CD4-positive, alpha-beta T cell treated with Interleukin-17A for 1 hour (primary cell): ENCODE measurements at places on chromosomes 5 and 9.
A peak's percentile ranks its signal among the peaks of the same experiment; 100 is the strongest.

DNA sequence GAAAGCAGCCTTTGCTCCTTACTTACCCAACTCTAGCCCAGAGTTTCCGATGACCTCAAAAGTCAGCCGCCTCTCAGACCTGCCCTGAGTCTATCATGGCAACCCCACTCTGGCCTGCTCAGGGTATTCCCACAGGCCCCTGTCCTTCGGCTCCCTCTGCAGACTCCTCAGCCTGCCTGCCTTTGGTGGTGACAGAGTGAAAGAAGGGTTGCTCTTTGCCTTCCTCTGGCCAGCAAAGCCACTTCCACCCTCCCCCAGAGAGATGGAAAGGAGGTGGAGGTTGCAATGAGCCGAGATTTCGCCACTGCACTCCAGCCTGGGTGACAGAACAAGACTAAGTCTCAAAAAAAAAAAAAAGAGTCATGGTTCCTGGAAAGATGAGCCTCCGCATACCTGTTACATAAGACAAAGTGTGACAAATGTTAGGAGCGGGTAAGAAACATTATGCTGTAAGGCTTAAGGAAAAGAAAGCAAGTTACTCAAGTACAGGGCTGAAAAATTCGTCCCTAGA, 2.3 kb upstream of the SMIM33 start:
- DNase-seq, result no peak

DNA sequence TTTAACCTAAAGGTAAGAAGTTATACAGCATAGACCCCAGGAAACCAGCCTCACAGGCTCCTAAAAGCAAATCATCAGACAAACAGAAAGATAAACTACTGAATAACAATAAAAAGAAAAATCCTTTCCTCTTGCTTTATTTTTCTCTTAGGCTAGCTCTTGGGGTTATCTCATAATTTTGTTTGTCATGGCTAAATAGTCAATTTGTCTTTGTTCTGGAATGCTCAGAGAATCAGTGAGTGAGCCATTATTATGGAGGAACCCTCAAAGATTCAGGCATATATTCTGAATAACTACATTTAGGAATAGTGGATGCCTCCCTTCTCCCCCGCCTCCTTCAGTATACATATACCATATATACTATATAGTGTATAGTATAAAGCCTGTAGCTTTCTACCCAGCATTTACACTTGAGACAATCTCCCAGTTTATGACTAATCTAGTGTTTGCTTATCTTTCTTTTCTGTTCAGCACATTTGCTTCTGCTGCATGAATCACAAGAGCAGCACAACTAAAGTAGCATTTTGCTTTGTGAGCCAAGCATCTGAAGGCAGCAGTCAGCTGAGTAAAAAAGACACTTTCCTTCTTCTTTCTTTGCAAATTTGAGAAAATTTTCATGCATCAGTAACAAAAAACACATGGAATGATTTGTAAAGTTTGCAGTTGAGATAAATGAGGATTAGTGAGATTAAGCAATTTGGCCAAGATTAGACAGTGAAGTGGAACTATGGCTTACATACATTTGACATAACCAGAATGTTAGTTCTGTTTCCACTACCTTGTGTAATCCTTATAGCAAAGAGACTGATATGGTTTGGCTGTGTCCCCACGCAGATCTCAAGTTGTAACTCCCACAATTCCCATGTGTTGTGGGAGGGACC, 45.3 kb upstream of the PPP3R2 start:
- no peak for DNase-seq

GRCh38 chr5:147403651-147404640, 105.9 kb downstream of the DPYSL3 start:
- no peak for DNase-seq

- no peak for DNase-seq
Measured at GRCh38 chr9:19358701-19359100, 21.3 kb downstream of the RPS6 start.

- no peak for DNase-seq
Measured at GRCh38 chr5:38208782-38209378, 49.5 kb upstream of the EGFLAM start.

DNA sequence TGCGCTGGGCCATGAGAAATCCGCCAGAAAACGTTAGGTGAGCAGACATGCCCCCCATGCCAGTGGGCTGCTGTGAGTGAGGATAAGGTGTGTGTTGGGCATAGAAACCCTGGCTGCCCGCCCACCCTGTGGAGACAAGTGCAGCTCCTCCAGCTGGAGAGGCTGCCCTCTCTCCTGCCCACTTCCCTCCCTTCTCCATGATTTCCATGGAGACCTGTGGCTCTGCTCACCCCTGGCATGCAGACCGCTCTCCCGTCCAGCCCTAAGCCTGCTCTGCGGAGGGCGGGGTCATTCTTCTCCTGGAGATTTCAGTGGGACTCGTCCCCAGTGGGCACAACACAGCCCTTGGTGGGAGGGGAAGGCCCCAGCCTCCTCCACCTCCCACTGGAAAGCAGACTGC, 133.0 kb upstream of the FAM120A start:
- DNase-seq, result no peak

DNA sequence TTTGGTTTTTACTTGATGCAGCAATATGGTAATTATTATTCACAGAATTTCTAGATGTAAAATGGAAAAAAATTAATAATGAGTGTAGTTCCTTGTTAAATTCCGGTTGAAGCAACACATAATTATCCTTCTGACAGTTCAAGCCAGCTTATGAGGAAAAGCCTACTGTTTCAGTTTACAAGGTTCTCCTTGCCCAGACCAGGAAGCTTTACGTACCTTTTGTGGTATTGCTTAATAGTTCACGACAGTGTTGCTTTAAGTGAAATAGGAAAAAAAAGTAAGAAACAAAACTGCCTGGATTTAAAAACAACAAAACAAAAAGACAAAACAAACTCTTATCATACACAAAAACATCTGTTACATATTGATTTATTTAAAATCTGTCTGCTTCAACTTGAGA, 547.3 kb upstream of the C9orf72 start:
- no peak for DNase-seq

DNA sequence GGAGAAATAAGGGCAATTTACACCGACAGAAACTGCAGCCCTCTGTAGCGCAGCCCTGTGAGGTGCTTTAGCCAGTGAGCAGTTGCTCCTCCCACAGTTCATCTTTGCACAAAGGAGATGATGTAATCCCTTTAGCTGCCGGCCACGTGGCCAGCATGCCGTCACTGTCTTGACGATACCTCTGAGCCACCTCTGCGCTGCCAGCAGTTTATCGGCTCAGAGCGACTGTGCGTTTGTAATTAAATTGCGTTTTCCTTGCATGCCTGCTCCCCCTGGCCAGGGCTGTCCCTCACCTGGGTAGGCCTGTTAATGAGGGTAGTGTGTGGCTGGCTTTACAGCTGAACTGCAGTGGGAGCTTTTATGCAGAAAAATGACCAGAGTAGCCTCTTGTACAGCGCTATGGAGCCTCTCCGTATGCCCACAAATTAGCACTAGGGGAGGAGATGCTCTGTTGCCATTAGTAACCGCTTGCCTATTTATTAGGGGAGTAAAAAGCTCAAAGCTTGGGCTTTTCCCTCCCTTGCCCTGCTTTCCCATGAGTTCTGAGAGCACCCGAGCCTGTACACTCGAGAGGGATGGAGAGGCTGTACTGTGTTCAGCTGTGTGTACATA, 107.0 kb downstream of the TRIO start:
- no peak for DNase-seq

DNA sequence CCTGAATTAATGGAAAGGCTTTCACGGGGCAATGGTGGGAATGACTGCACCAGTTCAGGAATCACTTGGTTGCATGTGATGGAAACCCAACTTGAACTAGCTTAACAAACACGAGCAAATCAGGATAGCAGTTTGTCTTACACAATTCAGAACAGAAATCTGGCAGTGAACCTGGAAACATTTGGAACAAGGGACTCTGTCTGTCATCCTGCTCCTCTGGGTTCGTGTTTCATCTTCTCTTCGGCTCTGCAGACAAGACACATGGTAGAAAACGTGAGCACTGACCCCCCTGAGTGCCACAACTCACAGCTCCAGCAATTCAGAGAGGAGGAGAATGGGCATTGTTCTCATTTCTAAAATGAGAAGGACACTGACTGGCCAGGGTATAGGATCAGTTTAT, 218.1 kb upstream of the NREP start:
- DNase-seq, result no peak

- DNase-seq, result no peak
Measured at GRCh38 chr5:170662966-170663365, 120.6 kb upstream of the GABRP start.

GRCh38 chr5:107766439-107766838, 95.7 kb upstream of the EFNA5 start:
- no peak for DNase-seq

DNA sequence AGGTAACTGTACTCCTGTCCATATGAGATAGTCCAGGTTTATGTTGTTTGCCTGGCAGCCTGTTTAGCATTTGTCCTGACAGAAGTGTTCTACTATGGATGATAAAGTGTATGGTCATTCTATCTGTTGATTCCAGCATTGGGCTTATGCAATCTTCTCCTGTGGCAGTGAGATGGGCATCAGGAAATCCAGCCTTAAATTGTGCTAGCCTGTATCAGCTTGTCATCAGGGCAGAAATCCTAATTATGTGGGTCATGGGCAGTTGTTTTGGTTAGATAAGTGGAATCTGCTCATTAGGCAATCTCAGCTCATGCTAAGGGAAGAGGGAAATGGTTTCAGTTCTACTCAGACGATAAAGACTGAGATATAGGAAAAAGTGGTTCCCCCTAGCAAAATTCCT, 247.4 kb upstream of the CHD1 start:
- DNase-seq, result no peak

DNA sequence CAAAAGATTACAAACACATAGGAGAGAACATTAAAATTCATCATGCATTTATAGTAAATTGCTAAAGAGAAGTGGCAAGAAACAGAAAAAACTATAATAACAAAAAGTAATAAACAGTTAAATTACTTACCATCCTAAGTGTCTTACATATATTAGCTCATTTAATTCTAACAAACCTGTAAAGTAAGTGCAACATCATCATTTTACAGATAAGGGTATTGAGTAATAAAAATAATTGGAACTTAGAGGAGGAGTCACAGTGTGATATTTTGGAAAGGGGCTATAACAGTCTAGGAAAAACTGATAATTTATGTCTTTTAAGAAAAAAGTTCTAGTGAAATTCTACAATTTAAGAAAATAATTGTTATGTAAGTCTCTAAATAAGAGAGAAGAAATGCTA, 592.8 kb downstream of the DMRTA1 start:
- DNase-seq, result no peak

GRCh38 chr9:90140131-90140818, 502.3 kb downstream of the DIRAS2 start:
- no peak for DNase-seq

GRCh38 chr5:90626493-90626892, 67.9 kb downstream of the ADGRV1 start:
- no peak for DNase-seq

- no peak for DNase-seq
Measured at GRCh38 chr5:91906494-91906893, 523.4 kb upstream of the ARRDC3 start.

- peak; percentile 7 for DNase-seq
Measured at GRCh38 chr9:87497604-87498045, at the start of gene DAPK1. DAPK1 (plus strand) TSS chr9:87497867; CDS start chr9:87499078, 1,211 bp downstream.

DNA sequence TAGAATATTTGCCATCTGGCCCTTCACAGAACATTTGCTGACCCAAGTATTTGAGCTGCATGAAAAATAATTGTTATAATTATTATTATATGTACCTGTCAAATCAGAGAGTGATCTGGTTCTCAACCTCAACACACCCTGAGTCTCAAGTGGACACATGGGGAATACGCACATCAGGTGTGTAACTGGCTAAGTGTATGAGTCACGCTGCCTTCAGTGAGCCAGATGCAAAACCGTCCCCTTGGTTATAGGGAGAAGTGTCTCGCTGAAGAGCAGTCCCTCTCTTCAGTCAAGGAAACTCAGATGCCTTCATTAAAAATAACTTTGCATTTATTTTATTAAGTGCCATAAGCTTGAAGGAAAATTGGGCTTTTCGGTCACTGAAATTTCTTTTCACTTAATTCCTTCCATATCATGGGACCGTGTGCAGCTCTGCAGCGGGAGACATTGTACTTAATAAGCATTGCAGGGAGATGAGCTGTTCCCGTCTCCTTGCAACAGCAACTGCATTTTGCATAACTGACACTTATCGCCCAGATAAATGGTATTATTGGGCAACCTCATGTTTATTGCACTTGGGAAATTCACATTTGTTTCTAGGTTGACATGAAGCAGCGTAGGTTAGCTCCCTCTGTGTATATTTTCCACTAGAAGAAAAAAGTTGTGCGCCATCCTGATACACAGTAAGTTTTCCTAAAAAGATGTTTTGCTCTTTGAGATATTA, 512.3 kb upstream of the DAP start:
- no peak for DNase-seq

GRCh38 chr5:43658509-43658908, 55.5 kb downstream of the NNT start:
- DNase-seq, result no peak

DNA sequence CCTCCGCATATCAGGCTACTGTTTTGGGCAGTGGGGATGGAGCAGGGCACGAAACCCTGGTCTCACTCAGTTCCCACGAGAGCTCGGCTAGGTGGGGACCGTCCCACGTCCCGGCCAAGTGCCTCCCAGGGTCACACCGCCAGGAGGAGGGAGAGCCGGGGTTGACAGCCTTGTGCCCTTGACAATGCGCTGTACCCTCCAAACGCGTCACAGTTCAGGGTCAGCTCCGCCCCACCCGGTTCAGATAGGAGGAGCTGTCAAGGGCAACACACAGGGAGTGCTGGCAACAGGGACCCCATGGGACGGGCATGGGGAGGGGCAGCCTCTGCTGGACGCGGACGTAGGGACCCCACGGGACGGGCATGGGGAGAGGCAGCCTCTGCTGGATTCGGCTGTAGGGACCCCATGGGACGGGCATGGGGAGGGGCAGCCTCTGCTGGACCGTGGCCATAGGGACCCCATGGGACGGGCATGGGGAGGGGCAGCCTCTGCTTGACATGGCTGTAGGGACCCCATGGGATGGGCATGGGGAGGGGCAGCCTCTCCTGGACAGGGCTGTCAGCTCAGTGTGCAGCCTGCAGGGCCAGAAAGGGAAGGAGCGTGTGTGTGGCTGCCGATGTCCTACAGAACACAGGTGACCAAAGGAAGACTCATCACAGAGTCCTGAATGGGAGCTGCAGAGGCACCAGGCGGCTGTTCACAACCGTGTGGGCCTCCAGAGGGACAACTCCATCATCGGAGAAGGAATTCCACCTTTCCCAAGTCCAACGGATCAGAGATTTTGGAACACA, 29.4 kb downstream of the PNPLA7 start:
- DNase-seq, result no peak

- no peak for DNase-seq
Measured at GRCh38 chr9:5988265-5988664, 27.2 kb downstream of the RANBP6 start.
